CD4-positive, alpha-beta T cell treated with Interleukin-21 for 1 hour (primary cell): ENCODE measurements at places on chromosomes 3 and 15.

DNA sequence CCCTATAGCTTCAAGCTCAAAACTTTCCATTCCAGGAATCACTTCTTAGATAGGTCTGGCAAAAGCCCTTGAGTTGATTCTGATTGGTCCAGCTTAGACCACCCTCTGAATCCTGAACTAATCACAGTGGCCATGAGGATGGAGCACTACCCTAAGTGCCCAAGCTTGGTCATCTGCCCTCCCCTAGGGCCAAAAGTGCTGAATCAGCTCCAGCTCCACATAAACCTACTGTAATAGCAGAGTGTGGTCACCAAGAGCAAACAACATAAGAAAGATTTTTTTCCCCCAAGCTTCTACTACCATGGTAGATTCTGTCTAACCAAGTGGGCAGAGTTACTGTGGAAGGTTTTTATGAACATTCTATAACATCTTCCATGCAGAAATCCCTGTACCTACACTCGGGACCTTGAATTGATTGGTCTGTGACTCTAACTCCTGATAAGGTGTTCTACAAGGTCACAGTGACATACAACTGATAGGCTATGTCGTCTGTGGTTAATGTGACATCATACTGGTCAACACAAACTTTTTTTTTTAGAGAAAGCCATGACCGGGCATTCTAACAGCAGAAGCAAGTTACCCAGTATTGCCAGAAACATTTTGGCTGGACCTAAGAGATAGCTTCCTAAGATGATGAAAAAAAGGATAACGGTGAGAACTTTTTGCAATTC is 320.9 kb downstream of the MAGI1 start:
- no peak for DNase-seq

DNA sequence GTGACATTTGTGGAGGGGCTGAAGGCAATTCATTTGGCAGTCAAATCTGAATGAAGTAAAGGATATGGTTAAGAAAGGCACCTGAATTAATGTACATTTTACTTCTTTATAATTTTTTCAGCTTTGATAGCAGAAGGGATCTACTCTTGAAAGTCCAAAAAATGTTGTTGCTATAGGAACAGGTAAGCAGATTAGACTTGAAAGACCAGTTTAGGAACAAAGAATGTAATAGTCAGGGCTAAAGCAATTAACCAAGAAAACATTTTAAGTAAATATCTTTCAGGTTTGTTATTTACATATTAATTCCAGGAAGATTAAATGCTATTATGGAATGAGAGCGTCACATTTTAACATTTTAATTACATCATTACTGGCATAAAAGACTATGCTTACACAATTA is 1.1 kb downstream of the ATP13A4 start:
- DNase-seq, result no peak

DNA sequence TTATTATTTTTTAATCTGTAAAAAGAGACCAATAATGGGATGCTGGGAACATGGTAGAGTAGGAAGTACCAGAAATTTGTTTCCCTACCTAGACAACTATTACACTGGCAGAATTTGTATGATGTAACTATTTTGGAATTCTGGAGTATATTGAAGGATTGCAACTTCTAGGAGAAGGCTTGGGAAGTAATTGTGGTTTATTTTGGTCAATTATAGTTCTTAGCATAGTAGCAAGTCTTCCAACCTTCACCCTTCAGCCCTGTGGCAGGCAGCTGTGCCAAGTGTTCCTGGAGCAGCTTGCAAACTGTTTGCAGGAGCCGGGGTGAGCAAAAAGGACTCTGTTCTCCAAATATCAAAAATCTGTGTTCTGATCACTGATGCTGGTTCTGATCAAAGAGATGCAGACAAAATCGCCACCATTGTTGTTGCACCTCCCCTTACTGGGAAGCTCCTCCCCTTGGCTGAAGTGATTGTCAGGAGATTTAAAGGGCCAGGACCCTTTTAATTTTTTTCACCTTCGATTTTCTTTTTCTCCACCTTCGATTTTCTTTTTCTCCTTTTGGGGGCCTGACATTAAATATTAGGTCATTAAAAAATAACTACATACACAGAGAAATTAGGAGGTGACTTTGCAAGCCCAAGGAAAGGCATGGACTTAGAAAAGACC is 363.3 kb downstream of the SLC9A9 start:
- no peak for DNase-seq

DNA sequence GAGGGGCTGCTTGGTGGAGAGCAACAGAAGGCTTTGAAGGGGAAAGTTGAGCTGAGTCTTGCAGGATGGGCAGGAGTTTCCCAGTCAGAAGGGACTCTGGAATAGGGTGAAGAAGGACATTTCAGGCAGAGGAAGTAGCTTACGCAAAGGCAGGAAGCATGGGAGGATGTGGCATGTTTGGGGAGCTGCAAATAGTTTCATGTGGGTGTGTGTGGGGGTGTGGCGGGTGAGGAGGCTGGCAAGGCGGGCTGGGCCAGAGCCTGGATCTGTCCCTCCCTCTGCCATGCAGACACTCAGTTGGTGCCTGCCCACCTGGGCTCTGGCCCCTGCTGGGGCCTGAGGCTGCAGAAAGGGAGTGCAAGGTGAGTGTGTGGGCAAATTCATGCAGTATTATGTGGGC is 10.4 kb downstream of the TEX264 start:
- DNase-seq, result peak; percentile 67

DNA sequence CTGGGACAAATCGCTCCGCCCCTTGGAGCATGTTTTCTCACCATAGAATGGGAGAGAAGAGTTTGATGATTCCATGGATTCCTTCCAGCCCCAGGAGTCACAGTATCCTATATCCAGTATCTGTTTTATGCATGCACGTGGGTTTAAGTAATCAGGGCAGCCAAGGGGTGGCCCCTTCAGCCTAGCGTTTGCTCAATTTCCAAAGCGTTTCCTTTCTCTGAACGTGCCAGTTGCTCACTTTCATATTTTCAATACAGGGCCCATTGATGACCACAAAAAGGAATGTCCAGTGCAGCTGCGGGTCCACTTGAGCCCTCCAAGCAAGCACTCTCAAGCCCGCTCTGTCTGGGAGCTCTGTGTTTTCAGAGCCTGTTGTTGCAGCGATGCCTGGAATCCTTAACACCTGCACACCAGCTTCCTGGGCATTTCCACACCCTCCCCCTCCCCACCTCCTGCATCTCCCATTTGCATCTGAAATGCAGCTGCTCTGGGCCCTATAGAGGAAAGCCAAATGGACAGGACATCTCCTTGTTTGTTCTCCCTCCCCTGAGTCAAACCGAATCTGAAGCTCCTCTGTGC is 164.3 kb upstream of the LPP start:
- DNase-seq, result no peak

GRCh38 chr3:15711281-15711680 is 86.5 kb downstream of the ANKRD28 start:
- no peak for DNase-seq

GRCh38 chr3:63910001-63910400 is 2.2 kb downstream of the SCAANT1 start:
- no peak for DNase-seq
